ENCODE measurements at places on chromosomes 11 and 22.

DNA sequence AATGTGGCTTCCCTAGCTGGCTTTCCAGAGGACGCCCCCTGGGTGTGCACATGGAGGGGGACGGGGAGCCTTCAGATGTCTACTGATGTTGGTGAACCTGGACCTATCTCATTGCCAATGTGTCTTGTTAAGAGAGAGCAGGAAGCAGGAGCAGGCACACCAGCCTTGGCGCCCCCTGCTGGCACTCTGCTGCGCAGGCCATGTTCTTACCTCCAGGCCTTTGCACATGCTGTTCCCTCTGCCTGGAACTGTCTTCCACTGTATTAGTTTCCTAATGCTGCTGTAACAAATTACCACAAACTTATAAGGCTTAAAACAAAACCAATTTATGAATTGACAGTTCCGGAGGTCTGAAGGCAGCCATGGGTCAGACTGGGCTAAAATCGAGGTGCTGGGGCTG is 23.6 kb upstream of the MN1 start:
- no peak for DNase-seq

DNA sequence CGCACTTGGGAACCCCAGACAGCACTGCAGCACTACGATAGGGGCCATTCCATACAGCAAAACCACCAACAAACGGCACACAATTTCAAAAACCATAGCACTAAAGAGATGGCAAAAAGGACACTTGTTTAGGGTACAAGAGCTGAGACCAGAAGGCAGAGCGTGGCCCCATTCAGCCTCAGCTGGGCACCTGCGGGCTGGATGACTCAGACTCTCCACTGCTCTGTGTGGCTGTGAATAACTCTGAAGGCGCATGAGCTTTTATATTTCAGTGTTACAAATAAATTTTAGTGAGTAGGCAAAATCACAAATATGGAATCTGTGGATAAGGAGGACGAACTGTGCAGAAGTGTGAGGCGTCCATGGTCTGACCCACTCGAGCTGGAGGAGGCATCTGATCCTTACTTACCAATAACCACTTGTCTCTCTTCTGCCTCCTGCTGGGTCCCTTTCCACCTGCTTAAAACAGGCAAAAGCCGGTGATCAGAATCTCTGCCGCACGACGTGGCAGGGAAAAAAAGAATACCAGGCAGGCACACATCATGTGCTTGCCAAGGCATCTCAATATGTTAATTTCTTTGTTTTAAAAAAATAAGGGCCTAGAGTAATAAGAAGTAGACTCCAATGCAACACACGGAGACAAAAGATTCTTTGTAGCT is 325.7 kb downstream of the SHANK2 start:
- DNase-seq = no peak

DNA sequence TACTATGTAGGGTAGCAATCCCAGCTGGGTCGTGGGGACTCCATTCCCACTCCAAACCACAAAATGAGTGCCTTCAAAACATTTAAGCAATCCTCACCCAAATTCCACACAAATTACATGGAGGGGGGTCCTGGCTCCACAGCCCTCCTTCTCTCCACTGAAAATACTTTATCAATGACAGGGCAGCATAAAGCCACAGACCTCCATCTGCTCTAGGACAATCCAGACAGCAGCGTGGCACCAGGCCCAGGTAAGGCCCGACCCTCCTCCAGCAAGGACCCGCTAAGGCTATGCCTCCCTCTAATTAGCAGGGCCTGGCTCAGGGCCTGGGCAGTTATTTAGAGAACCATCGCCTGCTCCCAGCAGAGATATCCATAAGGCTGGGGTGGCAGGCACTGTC is at the start of gene PANX3:
Gene PANX3, plus strand, starts transcription at position 365 of the 400 bp plus-strand sequence. CDS start 129 bp downstream, outside the sequence.
- no peak for DNase-seq

DNA sequence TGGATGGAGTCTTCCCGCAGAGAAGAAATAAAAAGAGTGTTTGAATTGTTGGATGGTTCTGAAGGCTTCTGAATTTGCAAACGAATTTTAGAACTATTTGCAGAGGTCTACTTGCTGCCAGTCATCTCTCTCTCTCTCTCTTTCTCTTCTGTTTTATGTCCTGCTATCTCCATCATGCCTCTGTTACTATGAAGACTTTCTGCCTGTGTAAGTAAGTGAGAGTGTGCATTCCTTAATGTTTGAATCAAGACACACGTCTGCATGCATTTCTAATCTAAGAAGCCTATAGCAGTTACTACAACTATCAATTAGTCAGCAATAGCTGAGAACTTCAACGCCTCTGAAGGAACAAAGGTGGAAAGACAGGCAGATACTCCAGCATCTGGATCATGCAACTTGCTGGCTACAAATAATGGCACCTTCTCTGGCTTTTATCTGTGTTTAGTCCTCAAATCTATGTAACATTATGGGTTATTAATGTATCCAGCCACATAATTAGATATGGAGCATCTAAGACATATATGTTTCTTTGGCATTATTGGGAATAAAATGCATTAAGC is 191.5 kb upstream of the BLID start:
- DNase-seq = no peak

- no peak for DNase-seq
Observed at GRCh38 chr11:46335271-46335670, 12.0 kb upstream of the DGKZ start.

DNA sequence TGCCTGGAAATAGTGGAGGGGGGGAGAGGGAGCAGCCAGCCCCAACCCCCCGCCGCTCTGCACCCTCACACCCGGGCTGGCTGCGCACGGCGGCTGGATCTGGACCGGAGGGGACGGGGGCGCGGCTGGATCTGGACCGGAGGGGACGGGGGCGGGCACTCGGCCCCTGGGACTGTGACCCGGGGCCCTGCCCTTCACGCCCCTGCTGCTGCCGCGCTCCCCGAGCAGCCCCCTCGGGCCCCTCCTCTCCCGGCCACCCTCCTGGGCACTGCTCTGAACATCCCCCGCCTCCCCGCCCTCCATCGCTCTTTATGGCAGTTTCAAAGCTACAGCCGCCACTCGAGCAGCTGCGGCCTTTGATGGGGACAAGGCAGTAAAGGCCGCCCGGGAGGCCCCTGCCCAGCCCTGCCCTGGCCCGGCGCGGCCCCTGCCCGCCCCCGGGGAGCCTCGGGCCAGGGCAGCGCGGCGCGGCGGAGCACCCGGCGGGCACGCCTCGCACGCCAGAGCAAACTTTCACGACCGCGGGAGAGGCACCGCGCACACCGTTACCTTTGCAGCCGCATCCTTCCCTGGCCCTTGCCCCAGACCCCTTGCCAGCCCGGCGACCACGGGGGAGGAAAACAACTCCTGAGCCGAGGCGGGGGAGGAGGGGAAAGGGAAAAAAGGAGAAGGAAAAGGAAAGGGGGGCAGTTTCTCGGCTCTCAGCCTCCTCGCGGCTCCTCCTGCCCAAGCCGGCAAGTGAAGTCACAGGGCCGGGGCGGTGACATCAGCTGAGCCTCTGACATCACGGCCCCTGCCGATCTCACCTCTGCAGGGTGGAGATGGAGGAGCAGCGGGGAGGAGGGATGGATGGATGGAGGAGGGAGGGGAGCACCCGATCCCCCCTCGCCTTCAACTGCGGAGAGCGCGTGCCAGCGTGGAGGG is 13.1 kb upstream of the TCF20 start:
- DNase-seq = no peak

DNA sequence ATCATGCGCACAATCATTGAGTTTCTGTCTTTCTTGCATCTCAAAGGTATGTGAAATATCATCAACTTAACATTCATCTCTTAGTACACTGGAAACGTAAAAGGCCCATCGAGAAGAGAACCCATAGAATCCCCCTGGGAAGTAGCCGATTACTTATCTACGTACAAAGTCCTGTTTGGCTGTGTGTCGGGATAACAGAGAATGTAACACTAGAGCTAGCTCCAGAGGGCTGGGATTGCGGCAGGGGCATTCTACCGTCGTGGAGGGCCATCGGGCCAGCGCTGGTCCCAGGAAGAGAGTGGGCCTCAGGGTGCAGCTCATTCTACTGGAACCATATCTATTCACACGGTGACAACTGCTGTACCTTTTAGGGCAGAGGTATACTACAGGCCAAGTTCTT is 4.5 kb downstream of the GAL start:
- DNase-seq = no peak

GRCh38 chr11:74684661-74685060 is 46.6 kb downstream of the CHRDL2 start:
- DNase-seq = no peak

- no peak for DNase-seq
Observed at GRCh38 chr11:70511345-70511744, 113.0 kb downstream of the CTTN start.

DNA sequence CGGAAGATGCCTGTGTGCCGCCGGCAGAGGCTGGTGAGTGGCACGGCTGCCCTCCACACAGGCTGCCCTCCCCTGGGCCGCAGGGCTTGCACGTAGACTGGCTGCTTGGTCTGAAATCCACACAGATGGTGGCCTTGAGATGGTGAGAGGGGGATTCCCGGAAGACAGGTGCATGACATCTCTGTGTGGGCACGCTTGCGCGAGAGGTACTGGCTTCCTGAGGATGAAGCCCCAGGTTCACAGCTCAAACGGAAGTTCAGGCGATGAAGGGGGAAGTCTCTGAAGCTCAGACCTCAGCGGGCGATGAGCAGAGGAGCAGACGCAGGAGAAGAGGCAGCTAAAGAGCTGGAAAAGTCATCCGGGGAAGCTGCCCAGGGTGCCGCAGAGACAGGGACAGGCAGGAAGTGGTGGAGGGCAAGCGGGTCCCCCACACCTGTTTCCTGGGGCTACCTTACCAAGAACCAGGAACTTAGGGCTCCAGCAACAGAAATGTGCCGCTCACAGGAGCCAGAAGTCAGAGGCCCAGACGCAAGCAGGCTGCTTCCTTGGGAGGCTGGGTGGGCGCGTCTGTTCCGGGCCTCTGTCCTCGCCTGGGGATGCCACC is 7.2 kb downstream of the CRELD2 start:
- no peak for DNase-seq

DNA sequence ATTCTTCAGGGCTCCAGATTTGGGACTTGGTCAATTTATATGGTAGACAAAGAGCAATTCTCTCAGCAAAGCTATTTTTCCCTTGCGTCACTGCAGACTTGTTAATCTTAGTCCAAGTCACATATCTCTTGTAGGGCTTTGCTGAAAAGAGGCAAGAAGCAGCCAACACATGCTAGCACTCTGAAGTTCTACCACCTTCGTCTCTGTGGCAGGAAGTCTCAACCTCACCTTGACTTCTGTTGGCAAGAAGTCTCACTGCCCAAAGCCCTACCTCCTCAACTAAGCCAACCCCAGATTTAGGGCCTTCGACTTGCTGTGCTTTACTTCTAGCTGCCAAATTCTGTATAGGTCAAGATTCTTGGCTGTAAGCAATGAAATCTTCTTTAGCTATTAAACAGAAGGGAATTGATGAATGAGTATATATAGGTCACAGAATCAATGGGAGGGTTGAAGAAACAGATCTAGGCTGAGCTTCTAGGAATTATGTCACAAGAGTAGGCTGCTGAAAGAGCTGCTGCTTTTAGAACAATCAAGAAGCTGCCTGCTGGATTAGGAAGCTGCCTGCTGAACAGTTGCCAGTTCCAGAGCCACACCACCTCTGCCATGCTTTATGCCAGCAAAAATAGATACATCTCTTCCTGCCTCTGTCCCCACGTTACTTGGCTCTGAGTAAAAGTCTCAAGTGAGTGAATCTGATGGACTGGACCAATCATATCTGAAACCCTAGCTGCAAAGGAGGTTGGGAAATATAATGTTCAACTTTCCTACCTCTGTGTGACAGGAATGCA is 17.6 kb upstream of the NCR3LG1 start:
- no peak for DNase-seq

GRCh38 chr11:67606093-67606491 is 644 bp upstream of the NDUFV1 start:
- DNase-seq = no peak

DNA sequence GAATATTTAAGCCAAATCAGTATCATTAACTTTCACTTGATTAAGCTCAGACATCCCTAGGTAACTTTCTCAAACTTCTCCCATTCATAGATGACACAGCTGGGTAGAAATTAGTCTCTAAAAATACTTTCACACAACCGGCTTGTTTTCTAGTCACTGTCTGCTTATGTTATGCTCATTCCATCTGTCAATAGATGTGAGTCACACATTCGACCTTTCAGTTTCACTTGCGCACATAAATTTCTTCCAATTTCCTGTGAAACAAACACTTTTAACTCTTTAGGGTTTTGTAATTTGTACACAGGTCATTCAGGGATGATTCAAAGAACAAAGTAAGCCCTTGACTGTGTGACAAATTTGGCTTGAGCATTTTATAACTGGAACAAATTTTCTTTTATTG is 723.0 kb downstream of the KCNA4 start:
- no peak for DNase-seq

- DNase-seq = peak; percentile 33
Observed at GRCh38 chr22:41347066-41347859, 34.5 kb upstream of the TEF start.

DNA sequence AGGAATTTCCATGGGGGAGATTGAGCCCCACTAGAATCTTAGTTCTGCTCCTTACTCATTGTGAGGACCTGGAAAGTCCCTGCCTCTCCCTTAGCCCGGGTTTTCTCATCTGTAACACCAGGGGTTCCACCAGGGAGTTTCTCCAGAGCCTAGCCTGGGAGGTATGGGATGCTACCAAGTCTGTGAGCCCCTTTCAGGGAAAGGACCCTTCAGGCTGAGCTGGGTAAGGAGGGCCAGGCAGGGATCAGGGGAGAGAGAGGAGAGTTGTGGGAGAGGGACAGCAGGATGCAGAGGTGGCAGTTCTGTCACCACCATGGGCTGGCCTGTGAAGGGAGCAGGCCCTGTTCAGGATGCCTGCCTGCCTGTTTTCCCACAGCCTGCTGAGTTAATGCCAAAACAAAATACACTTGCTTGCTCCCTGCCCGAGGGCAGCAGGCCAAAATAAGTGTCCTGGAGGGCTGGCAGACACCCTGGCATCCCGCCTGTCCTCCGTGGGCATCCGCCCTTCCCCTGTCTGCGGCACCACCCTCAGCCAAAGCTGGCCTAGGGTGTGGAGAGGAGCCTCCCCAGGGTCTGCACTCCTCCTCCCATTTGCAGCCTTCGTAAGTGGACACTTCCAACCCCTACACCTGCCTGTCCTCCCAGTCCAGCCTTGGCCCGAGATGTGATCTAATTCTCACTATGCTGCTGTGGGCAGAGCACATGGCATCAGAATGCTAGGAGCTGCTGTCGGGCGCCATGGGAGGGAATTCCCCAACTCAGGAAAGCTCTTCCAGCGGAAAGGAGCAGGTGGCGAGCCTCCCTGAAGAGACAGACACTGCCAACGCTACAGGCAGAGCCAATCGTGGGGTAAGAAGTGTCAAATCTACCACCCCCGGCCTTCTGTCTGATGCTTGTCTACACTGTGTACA is 5.9 kb upstream of the FCHSD2 start:
- DNase-seq = no peak

GRCh38 chr11:70501933-70502540 is 103.7 kb downstream of the CTTN start:
- DNase-seq = no peak

DNA sequence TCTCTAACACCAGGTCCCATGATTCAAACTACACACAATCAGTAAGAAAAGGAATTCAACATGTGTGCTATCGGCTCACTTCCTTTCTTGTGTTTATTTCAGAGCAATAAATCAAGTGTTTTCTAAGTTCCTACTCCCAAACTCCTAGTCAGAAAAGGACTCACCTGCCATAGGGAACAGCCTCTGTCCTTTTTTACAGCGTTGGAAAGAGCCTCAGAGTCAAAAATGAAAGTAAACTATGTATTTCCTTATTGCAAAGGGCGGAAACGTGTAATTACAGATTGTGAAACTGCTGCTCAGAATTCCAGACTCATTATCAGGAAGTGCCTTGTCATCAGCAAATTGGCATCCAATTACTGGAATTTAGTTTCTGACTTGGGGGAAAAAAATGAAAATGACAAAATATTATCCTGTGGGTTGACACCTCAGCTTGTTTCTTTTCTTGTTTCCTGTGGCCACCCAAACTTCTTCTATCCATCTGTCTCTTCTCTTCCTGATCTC is at the start of gene CASP4:
Gene CASP4, minus strand, starts transcription at position 220 of the 501 bp plus-strand sequence. Its CDS starts 49 bp downstream, at position 171.
- DNase-seq = peak; percentile 31

GRCh38 chr22:35352214-35353111 is 28.4 kb upstream of the HMOX1 start:
- no peak for DNase-seq

Measured in LNCaP clone FGC (cell line).